Activated effector memory CD4-positive, alpha-beta T cell treated with anti-CD3 and anti-CD28 coated beads, Interleukin-2, amount 50 U/mL, for 16 hours (primary cell): ENCODE measurements at places on chromosomes 3 and 15.

DNA sequence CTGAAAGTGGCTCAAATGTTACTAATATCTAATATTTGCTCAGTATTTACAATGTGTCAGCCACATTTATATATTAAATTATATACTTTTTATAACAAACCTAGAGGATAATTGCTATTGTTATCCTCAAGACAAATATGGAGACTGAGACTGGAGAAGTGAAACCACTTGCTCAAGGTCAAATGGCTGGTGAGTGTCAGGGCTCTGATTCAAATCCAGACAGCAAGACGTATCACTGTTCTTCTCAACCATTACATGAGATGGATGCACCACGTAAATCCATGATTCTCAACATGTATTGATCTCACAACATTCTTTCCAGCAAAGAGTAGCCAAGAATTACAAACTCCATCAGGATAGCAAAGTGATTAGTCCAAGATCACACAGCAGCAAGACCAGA lies 53.8 kb upstream of the CPB1 start:
- no peak for DNase-seq

DNA sequence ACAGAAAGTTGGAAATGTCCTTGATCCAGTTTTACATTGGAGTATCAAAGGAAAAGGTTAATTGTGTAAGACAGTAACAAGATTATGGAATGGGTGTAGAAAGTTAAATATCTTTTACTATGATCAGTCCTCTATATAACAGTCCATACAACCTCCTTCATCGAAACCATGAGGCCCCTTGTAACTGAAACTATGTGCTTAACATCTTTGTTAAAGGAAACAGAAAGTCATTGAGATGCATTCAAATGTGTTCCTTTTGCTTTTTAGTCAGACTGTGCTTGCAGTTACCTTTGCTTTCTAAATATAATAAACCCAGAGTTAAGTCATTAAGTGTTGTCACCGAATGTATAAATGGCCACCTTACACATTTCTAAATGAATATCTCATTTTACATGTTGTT lies 1298.5 kb downstream of the ROBO2 start:
- DNase-seq: no peak

- DNase-seq: no peak
Observed at GRCh38 chr15:69082554-69082953, 68.1 kb downstream of the NOX5 start.

- DNase-seq: no peak
Observed at GRCh38 chr3:31926543-31926942, 54.5 kb downstream of the OSBPL10 start.

DNA sequence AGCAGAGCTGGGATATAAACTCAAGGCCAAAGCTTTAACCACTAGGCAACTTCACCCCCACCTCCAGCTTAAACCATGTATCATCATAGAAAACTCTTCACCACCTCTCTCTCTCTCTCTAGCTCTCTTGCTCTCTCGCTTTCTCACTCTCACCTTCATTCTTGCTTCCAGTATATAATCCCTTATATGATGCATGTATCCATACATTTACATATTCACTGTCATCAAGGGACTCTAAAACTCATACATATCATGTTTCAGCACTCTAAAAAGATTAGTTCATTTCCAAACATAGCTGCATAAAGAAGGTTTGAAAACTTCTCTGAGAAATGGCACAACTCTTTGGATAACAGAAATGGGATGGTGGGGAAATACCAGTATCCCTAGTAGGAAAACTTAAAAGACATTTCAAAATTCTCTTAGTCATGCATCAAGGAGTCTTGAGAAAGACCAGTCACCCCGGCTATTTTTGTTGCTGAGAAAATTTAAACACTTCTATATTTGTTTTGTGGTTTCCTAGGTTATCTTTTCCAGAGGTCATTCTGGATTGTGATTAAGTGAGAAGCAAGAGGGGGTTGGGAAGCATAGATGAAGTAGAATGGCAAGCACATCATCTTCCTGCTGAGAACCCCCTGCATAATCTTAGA lies 447.8 kb upstream of the THBS1 start:
- no peak for DNase-seq

DNA sequence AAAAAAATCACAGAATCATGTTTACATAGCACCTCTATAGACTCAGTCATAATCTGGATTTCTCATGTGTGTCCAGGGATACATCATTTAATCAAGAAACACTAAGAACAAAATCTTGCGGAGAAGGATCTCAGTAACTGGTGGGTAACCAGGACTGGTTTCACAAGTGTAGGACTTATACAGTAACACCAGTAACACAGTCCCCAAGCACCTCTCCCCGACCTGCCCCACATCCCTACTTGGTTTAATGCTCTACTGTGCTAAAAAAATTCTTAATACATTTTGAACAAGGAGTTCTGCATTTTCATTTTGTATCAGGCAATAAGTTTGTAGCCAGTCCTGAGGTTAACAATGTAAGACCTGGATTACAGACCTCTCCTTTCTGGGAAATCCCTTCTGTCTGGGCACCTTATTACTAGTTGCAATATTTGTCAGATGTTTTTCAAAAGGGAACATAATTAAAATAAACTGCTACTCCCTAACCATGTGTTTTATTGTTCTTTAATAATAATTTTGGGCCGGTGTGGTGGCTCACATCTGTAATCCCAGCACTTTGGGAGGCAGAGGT lies 57.6 kb upstream of the BBX start:
- DNase-seq: no peak

- no peak for DNase-seq
Observed at GRCh38 chr3:5488771-5489170, 301.3 kb downstream of the EDEM1 start.

DNA sequence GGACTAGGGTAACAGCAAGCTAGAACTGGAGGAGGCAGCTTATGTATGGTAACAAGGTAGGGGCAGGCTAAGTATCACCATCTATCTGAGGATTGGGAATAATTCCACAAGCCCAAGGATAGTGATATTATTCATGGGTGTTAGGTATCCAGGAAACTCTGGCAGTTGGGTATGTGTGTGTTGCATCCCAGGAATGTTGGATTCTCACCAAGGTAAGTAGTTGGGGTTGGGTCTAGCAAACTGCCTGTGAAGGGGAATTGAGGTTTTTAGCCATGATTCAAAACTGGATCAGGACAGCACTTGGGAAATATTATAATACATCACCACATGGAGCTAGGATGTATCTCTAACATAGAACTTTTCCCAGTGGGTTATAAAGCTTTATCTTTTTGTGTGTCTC lies 626.4 kb upstream of the GOLIM4 start:
- DNase-seq: no peak

GRCh38 chr3:128782282-128783146 lies 56.5 kb downstream of the RAB7A start:
- no peak for DNase-seq

- no peak for DNase-seq
Observed at GRCh38 chr3:13509059-13509815, 29.1 kb downstream of the HDAC11 start.

GRCh38 chr3:13009132-13009945 lies 63.9 kb downstream of the IQSEC1 start:
- peak; percentile 85 for DNase-seq

GRCh38 chr3:11117591-11117990 lies 36.7 kb upstream of the HRH1 start:
- DNase-seq: no peak
